ENCODE measurements at places on chromosomes 4 and X. TPM values are rescaled to one million over a fixed set of nuclear protein-coding genes. Genes with fewer than 3 reads are reported as not detected.

GRCh38 chr4:27921231-27921630 lies 1060.6 kb downstream of the STIM2 start:
- DNase-seq, result no peak

Gene CFP
- total RNA-seq, result 2.6 TPM

DNA sequence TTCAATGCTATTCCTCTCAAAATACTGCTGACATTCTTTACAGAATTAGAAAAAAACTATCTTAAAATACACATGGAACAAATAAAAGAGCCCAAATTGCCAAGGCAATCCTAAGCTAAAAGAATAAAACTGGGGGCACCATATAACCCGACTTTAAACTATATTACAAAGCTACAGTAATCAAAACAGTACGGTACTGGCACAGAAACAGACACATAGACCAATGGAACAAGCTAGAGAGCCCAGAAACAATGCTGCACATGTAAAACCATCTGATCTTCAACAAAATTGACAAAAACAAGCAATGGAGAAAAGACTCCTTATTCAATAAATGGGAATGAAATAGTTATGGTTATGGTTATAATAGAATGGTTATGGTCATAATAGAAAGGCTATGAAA lies 482.6 kb downstream of the IDS start:
- no peak for DNase-seq

DNA sequence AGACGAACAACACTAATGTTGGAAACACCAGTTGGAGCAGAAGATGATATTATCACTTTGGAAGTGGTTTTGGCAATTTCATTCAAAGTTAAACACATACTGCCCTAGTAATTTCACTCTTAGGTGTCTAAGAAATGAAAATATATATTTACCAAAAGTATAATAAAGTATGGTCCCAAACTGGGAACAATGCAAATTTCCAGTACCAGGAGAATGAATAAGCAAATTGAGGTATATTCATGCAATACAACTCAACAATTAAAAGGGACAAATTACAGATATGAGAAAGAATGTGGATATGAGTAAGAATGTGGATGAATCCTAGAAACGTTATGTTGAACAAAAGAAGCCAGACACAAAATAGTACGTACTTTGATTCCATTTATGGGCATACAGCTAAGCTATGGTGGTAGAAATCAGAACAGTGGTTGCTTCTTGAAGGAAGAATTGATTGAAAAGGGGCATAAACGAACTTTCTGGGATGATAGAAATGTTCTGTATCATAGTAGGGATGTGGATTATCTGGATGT lies 10.0 kb downstream of the ELMOD2 start:
- no peak for DNase-seq

- no peak for DNase-seq
Observed at GRCh38 chr4:789571-790465, 36.1 kb downstream of the CPLX1 start.

DNA sequence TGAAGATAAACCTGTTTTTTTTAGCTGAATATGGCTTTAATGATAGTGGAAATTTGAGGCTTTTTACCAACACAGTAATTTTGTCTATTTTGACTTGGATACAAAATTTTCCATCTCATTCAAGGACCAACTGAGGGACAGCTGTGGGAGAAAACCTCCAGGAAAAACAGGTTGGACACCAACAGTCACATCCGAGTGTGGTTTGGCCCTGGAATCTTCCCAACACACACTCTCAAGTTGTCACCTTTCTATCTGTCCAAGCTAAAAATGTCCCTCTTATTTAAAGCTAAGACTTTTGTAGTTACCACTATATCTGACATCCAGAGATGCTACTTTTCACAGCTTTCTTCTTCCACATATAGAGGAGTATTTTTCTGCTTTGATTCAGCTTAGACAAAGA lies 404.9 kb downstream of the PCDH7 start:
- DNase-seq, result no peak

Gene FAT1
- 54.2 TPM for total RNA-seq

GRCh38 chrX:148682206-148682605 lies 181.8 kb downstream of the AFF2 start:
- DNase-seq, result no peak

DNA sequence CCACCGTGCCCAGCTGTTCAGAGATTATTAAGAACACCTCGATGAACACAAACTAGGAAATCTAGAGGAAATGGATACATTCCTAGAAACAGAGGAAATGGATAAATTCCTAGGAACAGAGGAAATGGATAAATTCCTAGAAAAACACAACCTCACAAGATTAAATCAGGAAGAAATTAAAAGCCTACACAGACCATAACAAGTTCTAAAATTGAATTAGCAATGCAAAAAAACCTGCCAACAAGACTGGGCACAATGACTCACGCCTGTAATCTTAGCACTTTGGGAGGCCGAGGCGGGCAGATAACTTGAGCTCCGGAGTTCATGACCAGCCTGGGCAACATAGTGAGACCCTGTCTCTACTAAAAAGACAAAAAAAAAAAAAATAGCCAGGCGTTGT lies 13.1 kb upstream of the IDS start:
- DNase-seq, result no peak
